SK-N-SH (cell line): ENCODE measurements at places on chromosomes 3 and 15. TPM values are rescaled to one million over a fixed set of nuclear protein-coding genes. Genes with fewer than 3 reads are reported as not detected.

The COLQ gene
- polyA plus RNA-seq: 1.5 and 1.9 TPM in 2 replicates

The OSTN gene
- polyA plus RNA-seq: 0.02 TPM in 1 of 2 replicates, not detected in the other

The CCR9 gene
- polyA plus RNA-seq: not detected in 2 replicates

The SAXO2 gene
- polyA plus RNA-seq: 2.8 and 5.4 TPM in 2 replicates

The ITIH3 gene
- polyA plus RNA-seq: 4.3 and 5.3 TPM in 2 replicates

The IL17RC gene
- 17.3 and 17.9 TPM in 2 replicates for polyA plus RNA-seq

The TBC1D21 gene
- polyA plus RNA-seq: not detected in 2 replicates

The KCNH8 gene
- 0.05 and 0.15 TPM in 2 replicates for polyA plus RNA-seq

The ATG3 gene
- polyA plus RNA-seq: 38.8 and 39.7 TPM in 2 replicates

The CRYGS gene
- polyA plus RNA-seq: 2.1 and 2.3 TPM in 2 replicates
